D341Med (cell line): ENCODE measurements at places on chromosomes 2 and 18.

DNA sequence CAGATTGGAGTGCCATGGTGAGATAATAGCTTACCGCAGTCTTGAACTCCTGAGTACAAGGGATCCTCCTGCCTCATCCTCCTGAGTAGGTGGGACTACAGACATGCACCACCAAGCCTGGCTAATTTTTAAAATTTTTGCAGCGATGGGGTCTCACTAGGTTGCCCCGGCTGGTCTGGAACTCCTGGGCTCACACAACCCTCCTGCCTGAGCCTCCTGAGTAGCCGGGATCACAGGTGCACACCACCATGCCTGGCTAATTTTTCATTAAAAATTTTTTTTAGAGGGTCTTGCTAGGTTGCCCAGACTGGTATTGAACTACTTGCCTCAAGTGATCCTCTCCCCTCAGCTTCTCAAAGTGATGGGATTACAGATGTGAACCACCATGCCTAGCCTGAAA, 27.8 kb downstream of the RAB31 start:
- DNase-seq: no peak

GRCh38 chr2:202717598-202718310, 83.0 kb downstream of the FAM117B start:
- DNase-seq: no peak

GRCh38 chr2:176395273-176395854, 126.1 kb downstream of the MTX2 start:
- DNase-seq: no peak

- DNase-seq: no peak
Observed at GRCh38 chr18:75172299-75173124, 36.4 kb downstream of the PTGR3 start.

DNA sequence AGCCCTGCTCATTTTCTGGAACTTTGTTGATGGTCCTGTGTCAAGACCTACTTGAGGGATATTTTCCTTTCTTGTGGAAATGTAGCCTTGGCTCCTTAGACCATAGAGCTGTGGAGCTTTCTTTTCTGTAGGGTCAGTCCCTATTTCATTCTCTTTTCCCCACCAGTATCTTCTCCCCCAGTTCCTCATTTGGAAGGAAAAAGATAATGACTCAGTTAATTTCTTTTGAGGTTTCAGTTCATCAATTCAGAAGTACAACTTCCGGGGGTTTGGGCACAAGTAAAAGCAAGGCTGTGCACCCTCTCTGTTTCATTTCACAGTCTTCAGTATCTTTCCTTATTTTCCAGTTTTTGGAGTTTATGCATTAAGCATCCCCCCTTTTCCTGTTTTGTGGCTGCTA, 70.7 kb downstream of the CDC42EP3 start:
- no peak for DNase-seq
